ENCODE measurements at places on chromosomes 2 and 18.

DNA sequence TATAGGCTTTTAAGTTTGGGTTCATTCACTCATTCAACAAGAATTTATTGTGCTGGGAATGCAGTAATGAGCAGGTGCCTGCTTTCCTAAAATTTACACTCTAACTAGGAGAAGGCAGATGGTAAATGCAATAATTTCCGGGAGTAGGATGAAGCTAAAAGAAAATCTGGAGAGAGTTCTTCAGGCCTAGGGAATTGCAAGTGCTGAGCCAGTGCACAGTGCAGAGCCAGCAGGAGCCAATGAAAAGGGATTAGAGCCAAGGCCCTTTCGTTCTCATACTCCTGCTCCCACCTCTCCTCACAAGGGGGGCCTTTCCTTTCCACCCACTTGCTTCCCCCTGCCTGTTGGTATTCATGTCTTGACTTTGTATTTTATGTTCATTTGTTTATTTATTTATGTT lies 55.1 kb downstream of the CFAP221 start:
- no peak for DNase-seq

- no peak for DNase-seq
These were observed 4.1 kb downstream of the CYTIP start for GRCh38 chr2:157439824-157440186.

DNA sequence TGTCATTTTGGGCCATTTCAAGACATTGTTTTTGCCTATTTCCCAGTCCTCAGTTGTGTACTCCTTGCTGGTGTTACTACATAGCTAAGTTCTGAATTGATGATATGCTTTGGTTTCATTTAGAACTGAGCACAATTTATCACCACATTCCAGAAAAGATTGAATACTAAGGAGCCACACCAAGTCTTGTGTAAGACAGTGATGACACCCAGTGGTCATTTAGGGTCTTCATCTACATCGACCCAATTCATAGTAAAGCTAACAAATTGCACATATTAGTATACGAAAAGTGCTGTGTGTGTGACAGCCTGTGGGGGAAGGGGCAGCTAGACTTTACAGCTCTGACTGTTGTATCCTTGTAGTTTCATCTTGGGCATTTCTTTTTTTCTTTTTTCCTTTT lies 10.9 kb upstream of the DLX2 start:
- no peak for DNase-seq

DNA sequence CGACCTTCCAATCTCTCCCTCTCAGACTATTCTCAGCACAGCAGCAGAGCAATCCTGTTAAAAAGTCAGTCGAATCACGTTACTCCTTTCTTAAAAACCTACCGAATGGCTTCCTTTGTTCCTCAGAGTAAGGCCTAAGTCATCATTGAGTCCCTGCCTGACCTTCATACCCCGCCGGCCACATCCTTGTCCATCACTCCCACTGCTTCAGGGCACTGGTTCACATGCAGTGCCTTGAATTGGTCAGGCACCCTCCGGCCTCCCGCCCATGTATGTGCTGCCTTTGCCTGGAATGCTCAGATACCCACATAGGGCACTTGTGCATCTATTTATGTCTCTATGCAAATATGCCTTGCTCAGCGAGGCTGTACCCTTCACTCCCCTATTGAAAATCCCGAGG lies 206.4 kb downstream of the DLGAP1 start:
- no peak for DNase-seq

DNA sequence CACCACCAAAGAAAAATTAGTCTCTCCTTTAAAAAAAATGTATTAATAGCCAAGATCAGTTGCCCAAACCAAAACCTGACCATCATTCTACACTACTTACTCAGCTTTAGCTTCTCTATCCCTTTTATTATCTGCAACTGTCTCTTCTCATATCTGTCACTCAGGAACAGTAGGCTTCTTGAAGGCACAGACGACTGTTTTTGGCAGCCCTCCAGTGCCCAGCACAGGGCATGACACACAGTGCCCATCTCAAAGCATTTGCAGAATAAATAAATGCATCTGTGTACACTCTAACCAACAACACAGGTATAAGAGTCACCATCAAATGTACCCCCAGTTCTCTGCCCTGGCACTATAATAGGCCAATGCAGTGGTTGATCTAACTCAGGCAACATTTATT lies 117.2 kb downstream of the UXS1 start:
- no peak for DNase-seq

DNA sequence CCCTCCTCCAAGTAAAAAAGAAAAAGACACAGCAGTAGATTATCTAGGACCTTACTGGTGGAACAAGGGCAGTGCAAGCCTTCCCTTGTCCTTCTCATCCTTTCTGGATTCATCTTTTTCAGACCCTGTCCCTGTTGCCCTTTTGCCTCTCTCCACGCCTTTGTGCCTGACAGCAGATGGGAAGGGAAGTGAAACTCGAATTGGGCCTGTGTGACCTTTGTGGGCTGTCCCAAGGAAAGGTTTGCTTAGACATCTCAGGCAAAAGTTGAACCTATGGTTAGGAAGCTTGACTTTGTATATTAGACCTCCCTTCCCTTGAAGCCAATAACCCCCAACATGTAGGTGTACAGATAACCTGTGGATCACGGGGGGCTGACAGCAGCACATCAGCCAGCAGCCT lies 185.3 kb downstream of the PRKCE start:
- DNase-seq = no peak

GRCh38 chr2:33636001-33636400 lies 36.9 kb upstream of the FAM98A start:
- DNase-seq = no peak

DNA sequence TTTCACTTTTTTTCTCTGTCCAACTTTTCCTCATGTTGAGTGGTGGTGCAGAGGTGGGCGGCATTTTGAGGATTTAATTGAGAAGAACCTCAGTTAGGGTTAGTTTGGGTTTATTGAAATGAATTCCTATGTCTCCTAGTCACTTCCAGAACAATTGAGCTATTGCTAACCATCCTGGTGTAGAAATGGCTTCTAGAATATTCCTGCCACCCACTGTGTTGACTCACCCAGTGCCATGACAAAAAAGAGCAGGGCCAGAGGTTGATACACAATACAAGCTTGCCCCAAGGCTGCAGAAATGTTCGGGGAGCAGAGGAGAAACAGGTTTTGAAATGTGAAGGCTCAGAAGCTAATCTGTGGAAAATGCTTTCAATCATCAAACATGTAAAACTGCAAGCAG lies 167.1 kb upstream of the TRIB2 start:
- DNase-seq = peak; percentile 80

- DNase-seq = peak; percentile 51
These were observed 36.9 kb upstream of the KLF7 start for GRCh38 chr2:207202645-207203044.

DNA sequence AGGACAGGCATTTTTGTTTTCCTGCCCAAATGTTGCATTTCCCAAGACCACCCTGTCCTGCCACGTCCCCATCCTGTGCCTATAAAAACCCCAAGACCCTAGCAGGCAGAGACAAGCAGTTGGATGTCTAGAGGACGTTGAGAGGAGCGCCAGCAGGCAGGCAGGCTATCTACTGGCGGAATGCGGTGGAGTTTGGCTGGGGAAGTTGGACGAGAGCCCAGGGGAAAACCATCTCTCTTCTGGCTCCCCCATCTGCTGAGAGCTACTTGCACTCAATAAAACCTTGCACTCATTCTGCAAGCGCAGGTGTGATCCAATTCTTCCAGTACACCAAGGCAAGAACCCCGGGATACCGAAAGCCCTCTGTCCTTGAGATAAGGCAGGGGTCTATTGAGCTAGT lies 72.5 kb downstream of the ARL6IP6 start:
- no peak for DNase-seq

DNA sequence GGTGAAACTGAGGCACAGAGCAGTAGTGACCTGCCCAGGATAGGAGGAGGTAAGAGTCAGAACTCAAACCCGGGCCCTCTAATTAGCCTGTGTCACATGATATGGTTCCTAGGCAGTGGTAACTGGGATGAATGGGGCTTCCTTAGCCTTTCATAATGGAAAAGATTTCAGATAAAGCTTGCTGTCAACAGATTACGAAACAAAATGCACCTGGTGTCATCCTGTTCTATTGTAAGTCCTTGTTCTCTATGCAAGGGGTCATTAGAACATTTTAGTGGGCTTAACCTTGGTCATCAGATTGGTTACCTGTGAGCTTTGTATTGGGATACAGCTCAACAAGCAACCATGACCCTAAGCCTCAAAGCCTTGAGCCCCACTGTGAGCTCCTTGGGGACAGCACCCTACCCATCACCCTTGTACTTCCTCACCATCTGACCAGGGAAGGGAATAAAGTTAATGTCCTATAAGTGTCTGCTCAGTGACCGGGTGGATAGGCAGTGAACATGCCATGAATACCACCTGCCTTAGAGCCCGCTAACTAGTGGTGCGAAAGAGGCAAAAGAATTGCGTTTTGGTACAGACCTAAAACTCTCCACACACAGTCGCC lies 70.3 kb upstream of the RMDN2 start:
- DNase-seq = no peak

GRCh38 chr2:47354013-47354847 lies 48.7 kb upstream of the MSH2 start:
- peak; percentile 56 for DNase-seq

DNA sequence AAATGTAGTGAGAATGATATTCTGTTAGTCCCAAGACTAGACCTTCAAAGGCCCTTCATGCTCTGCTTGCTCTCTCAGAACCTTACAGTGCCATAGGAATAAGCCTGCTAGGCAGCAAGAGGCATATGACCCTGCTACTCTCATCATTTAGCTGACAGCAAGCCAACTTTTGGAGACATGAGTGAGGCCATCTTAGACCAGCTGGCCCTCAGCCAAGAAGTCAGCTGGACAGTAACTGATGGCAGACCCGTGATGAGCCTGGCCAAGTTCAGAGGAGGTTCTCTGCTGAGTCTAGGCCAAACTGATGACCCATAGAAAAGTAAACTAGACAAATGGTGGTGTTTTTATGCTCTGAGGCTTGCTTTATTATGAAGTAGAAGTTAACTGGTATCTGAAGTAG lies 82.6 kb downstream of the C18orf54 start:
- no peak for DNase-seq

GRCh38 chr2:172742931-172743540 lies 7.4 kb downstream of the RAPGEF4 start:
- no peak for DNase-seq
